ENCODE measurements at places on chromosomes 3 and 15.

GRCh38 chr3:115279939-115280338 lies 132.9 kb upstream of the ZBTB20 start:
- H3K36me3 ChIP-seq: no peaks in the 10 kb centered on the region
- H3K27ac ChIP-seq: no peak overlapping the region
- no peak overlapping the region for H3K4me3 ChIP-seq
- no peaks in the 10 kb centered on the region for H3K27me3 ChIP-seq
- peaks cover 13% of the 10 kb centered on the region for H3K4me1 ChIP-seq

- H3K36me3 ChIP-seq: no peaks in the 10 kb centered on the region
- no peak for DNase-seq
- H3K27ac ChIP-seq: no peak overlapping the region
- H3K27me3 ChIP-seq: peaks cover 5% of the 10 kb centered on the region
- no peaks in the 10 kb centered on the region for H3K4me1 ChIP-seq
These were observed 37.4 kb upstream of the ITGA11 start for GRCh38 chr15:68469162-68470048.

DNA sequence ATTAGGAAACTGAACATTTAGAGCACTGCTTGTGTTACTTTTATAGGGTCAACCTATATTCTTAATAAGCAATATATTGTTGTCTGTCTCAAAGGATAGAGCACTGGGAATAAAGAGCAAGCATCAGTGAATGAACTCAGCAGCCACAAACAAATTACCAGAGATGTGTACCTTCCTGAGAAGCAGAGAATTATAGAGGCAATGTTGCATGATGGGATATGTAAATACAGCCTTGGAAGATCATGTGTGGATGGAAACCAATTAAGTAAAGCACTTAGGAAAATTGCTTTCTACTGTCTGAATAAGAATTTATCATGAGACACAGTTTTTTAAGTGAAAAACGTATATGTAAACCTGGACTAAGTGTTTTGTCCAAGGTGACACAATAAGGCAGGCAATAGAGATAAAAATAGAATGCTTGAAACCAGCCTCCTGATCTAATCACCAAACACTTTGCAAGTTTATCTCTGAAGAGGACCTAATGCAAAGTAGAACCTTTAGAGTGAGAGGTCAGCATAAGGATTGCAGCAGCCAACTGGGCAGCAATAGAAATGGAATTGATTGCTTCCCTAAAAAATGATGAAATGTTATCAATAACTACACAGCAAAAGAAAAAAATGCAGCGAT lies 848.0 kb downstream of the TUSC7 start:
- H3K4me3 ChIP-seq: no peak overlapping the region
- no peaks in the 10 kb centered on the region for H3K27me3 ChIP-seq
- no peak overlapping the region for H3K27ac ChIP-seq

- no peaks in the 10 kb centered on the region for H3K36me3 ChIP-seq
- no peak overlapping the region for H3K27ac ChIP-seq
- DNase-seq: no peak
- H3K4me3 ChIP-seq: no peak overlapping the region
- no peaks in the 10 kb centered on the region for H3K4me1 ChIP-seq
- H3K27me3 ChIP-seq: no peaks in the 10 kb centered on the region
These were observed 58.3 kb upstream of the CFAP20DC start for GRCh38 chr3:59107856-59108815.

Data from left ventricle myocardium inferior (tissue), 1 donor.